ENCODE measurements at places on chromosomes 13 and 19.

DNA sequence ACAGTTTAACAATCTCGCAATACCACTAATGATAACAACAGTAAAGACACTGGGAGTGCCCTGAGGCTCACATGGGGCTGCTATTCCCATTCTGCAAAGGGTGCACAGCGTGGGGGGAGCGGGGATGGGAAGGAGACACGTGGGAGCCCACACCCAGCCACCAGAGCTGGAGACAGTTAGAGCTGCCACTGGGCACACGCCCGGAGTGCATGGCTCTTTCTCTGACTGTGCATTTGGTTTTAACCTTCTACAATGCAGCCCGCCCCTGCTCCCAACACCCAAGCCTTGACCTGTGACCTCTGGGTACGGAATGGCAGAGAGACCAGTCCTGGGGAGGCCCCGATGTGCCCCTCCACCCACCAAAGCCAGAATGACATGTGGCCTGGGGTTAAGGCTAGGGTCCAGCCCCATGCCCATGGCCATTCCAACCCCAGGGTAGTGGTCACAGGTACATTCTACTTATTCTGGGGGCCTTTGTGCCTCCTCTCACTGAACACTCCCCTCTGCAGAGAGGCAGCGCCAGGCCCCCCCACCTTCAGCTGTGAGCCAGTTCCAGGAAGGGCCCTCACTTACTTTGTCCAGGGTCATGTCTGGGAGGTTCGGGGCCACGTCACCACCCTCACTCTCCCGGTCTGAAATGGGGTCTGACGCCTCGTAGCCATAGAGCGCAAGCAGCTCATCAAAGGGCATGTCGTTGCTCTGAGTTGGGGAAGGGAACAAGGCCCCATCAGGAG, 17.1 kb downstream of the MIER2 start:
- no peak for DNase-seq

DNA sequence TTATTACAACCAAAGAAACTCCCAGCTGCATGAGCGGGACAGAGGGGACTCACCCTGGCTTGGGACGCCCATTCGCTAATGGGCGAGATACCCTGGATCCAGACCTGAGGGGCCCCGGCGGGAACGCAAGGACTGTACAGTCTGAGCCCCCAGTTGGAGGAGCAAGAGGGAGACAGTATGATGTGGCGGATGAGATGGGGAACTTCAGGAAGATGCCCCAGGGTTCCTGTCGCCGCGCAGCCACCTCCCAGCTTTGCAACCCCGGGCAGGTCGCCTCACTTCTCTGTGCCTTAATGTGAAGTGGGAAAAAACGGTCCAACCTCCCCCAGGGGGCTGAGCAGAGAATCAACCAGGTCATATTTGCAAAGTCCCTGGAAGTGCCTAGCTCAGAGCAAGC, 2.5 kb downstream of the NPAS1 start:
- no peak for DNase-seq

- no peak for DNase-seq
These were observed 530.9 kb downstream of the MYO16 start for GRCh38 chr13:109160357-109160756.

DNA sequence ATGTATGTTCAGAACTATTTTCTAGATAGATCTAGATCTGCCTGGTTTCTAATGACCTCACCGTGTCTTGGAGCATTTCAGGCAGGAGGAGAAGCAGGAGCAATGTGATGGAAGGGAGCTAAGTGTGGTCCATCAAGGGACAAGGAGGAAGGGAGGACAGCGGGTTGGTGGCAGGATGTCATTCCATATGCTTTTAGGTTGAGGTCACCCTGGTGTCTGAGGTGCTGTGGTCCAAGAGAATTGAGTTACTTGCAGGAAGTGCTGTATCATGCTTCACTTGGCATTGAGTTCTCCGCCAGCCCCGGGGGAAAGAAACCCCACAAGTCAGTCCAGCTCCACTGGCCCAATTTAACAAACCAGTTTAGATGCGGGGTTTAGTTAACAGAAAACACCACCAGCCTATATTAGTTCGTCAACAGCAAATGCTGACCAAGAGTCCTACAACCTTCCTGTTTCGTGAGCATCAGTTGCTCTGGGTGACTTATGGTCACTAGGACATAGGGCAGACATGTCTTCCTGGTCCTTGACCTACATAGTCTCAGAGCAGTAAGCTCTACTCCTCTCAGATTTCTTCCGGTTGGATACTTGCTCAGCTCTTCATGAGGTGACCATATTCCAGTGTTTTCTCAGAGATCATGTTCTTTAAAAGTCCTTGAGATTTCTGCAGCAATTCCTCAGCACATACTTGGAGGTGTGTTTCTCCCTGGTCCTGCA, 79.4 kb downstream of the MBNL2 start:
- no peak for DNase-seq

DNA sequence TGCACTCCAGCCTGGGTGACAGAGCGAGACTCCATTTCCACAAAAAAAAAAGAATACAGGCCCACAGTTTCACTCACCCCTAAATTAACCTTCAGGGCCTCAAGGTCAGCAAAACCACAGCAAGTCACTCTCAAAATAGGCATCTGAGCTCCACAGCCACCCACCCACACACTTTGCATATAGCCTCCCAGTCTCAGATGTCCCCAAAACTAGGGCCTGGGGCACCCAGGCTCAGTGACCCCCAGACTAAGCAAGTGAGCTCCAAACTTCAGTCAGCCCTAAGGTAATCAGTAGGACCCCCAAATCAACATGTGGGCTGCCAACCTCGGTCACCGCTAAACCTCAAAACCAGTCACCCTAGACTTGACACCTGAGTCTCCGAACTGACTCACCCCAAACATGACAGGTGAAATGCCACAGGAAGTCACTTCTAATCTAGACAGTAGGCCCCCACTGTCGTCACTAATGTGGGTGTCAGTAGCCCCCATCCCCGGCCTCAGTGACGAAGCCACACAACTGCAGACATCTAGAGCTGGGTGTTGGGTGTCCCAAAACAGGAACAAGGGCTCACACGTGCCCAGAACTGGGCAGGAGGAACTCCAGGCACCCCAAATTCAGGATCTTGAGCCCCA, 13.9 kb downstream of the RABAC1 start:
- DNase-seq, result no peak

DNA sequence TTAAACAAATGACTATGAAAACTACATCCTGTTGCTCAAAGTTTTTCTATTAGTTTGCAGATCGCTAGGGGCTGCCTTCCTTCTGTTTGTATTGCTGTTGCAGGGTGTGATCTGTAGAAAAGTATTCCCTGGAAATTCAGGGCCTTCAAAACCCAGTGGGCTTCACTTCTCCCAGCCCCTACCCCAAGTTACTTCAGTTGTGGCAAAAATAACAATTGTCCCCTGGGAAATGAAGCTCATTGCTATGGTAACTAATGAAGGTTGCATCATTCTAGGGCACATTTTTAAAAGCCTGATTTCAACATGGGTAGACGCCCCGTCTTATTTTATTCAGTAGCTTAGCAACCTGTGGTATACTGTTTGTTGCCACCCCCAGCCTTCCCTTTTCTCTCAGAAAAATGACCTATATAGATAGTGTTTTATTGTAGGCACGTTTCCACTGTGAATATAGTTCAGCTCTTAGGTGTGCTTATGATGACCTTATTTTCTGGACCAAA, 60.9 kb downstream of the WDFY2 start:
- no peak for DNase-seq

DNA sequence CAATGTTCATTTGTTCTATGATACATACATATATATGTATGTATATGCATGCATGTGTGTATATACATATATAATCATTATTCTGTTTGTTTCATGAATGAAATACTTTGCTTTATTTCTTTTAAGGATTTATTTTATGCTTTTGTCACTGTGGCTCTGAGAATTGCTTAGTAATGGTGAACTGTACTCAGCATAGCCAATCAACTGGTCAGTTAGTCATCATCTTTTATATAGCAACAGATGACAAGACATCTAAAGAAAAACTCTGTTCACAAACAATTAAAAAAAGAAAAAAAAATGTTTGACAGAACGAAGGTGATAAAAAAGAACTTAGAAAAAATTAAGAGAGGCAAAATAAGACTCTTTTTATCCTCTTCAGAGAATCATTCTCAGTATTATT, 1440.3 kb downstream of the PCDH9 start:
- DNase-seq, result no peak

GRCh38 chr19:30757837-30758617, 385.8 kb downstream of the ZNF536 start:
- no peak for DNase-seq

GRCh38 chr13:34561033-34561432, 381.0 kb upstream of the NBEA start:
- no peak for DNase-seq

DNA sequence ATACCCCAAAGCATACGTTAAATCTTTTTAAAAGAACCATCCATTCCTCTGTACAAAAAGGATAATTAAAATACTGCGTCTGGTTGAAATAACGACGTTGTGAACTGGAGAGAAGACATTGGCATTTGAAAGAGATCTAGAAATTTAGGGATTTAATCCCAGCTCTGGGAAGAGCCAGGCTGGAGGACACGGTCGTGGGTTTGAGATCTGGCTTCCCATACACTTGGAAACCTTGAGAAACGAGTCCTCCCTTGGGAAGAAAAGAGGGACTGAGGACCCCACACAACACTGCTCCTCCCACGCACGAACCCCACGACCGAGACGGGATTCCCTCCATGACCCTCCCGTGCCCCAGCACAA, 625 bp downstream of the ZNF709 start:
- no peak for DNase-seq

DNA sequence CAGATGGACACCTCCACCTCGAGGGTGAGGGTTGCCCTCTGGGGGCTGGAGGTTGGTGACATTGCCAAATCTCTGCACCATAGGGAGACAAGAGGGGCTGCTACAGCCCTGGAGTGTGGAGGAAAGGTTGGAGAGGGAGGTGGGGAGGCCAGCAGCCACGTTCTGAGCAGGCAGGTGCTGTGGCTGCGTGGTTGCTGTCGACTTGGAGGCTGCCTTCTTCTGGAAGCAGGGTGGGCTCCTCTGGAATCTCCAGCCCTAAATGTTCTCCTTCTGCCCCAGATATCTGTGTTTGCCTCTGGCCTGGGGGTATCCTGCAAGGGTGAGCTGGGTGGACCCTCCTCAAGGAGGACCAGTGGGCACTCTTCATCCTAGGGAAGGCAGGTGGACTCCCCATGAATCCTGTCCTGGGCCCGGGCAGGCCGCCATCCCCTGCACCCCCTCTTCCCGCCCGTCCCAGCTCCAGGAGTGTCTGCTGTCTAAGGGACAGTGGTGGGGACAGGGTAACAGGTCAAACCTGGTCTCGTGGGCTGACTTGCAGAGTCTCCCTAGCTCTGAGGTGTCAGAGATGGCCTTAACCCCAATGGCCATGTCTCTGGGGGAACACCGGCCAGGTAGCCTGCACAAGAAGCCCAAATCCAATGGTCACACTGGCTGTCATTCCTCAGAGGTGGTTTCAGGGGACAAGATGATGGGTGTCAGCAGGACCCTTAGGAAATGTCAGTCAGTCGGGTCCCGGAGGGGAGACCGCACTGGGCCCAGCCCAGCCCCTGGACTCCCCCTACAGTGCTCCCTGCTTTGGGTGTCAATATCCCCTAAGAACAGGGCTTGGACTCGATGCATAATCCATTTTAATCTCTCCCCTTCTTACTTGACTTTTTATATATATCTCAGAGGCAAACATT, 32.3 kb upstream of the ZNF536 start:
- DNase-seq, result no peak

GRCh38 chr13:23680845-23681669, 110.8 kb downstream of the TNFRSF19 start:
- no peak for DNase-seq

DNA sequence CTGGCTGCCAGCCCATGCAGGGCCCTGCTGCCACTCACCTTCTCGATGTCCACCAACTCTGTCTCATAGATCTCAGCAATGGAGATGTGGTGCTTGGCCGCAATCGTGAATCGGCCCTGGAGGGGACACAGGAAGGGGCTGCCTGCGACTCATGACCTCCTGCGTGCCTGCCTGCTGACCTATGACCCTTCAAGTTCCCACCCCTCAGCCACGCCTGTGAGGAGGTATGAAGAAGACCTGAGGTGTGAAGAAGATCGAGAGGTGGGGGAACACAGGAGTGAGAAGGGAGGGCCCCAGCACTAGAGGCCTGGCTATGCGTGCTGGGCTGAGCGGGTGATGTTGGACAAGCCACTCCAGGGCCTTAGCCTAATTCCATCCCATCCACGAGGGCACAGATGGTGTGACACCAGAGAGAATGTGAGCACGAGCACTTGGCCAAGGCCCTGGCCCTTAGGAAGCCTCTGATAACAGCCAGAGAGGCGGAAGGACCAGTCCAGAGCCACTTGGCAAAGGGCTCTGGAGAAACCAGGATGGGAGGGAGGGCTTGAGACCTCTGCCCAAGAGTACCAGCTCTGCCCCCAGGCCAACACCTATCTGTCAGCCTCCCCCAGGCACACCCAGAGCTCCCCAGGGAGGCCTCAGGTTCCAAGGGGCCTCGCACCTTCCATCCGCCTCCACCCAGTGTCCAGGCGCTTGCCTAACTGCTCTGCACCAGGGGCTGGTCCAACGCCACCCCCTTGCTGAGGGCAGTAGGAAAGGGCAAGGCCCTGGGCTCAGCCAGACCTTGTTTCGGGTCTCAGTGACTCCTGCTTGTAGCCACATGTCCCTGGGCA, 9.6 kb upstream of the KPTN start:
- no peak for DNase-seq

DNA sequence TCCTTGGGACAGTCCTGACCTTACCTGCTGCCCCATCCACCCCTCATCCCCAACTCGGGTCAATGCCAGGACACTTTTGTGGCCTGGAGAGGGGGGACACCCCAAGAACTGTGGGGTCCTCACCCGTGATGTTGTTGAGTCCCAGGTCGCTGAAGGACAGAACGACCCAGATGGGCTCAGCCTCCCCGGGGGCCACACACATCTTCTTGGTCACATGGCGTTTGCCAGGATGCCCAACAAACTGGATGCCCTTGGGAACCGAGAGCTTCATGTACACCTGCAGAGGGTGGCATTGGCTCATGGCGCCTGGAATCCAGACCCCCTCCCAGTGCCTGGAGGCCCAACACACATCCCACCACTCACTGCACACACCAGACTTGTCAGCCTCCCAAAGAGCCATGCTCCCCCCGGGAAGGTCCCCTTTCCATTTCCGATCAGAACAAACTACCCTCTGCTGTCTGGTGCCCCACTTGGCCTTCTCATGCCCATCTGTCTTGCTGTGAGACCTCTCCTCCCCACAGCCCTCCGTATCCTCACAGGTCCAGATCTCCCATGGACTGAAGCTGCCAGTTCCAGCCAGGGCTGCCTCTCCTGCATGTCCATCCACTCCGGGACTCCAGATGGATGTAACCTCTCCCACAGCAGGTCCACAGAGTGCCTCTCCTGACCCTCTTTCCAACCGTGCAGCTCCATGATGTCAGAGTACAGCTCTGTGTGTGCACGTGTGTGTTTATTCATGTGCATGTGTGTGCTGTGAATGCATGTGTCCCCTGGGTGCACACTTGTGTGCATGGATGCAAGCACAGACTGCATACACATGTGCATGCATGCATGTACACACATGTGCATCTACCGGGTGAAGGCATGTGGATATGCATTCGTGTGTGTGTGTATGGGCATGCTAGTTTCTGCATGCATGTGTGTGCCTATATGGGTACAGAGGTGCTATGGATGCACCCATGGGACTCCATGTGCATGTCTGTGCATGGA, 58.4 kb downstream of the F2RL3 start:
- no peak for DNase-seq
